ENCODE measurements at places on chromosomes 5 and 9. TPM values are rescaled to one million over a fixed set of nuclear protein-coding genes. Genes with fewer than 3 reads are reported as not detected.

Gene TUSC1
- polyA plus RNA-seq, result 16.7 TPM

Gene FCN2
- 2.8 TPM for polyA plus RNA-seq

Gene OTP
- not detected for polyA plus RNA-seq

Gene CFAP77
- not detected for polyA plus RNA-seq

Gene GARNL3
- 2.6 TPM for polyA plus RNA-seq

Gene PRELID2
- polyA plus RNA-seq, result 3.8 TPM
